ENCODE measurements at places on chromosomes 1 and 21.

DNA sequence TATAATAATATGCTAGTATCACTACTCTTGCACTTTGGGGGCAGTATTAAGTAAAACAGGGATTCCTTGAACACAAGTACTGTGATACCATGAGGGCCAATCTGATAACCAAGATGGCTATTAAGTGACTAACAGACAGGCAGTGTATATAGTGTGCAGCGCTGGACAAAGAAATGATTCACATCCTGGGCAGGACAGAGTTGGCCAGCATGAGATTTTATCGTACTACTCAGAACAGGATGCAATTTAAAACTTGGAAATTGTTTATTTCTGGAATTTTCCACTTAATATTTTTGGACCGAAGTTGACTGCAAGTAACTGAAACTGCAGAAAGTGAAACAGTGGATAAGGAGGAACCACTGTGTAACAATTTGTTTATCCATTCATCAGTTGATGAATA, 74.6 kb downstream of the DNTTIP2 start:
- peak; percentile 81 for ATAC-seq

GRCh38 chr21:38956007-38956406, 150.3 kb downstream of the ETS2 start:
- no peak for ATAC-seq

DNA sequence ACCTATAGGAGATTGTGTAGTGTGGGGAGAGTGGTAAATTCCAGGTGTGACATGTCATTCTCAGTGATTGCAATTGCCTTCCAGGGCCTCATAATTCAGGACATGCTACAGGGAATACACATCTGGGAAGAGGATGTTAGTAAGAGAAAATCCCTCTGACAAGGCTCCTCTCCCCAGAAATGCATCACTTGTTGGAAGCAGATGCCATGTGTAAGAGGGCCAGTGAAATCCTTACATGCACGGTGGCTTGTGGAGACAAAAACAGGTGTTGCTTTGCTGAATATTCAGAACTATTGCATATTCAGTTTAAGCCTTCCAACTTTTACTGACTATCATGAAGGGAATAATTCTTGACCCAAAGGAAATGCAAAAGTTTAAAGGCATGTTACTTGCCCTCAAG, 503.4 kb downstream of the NEGR1 start:
- ATAC-seq = no peak

DNA sequence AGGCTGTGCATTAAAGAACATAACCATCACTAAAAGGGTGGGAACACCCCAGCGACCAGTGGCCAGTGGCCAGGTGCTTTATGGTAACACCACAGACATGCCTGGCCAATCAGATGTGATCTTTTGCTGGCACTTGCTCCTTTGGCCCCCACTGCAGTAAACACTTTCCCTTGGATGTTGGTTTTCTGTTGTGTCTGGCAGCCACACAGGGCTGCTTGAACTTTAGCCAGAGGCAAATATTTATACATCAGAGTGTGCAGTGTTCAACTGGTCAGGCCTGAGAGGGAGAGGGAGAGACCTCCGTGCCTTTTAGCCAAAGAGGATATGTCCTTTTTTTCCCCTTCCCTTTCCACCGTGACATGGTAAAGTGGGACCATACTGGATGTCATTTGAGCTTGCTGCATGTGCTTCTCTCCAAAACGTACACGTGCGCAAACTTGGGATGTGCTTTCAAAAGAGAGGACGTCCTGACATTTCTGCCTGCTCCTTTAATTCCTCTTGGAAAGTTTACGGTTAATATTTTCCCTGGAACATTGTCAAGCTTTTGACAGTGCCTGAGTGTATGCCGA, 101.2 kb downstream of the NFIA start:
- ATAC-seq = peak; percentile 21

Measured in gastroesophageal sphincter (tissue), 4 donors.